Adipose tissue (tissue), 3 donors: ENCODE measurements at places on chromosomes 5 and 9. TPM values are rescaled to one million over a fixed set of nuclear protein-coding genes. Genes with fewer than 3 reads are reported as not detected.

The WHRN gene
- polyA plus RNA-seq = 7.0 TPM

The UGT3A2 gene
- polyA plus RNA-seq = not detected

The RANBP6 gene
- polyA plus RNA-seq = 7.5 TPM

The PLAC8L1 gene
- not detected for polyA plus RNA-seq

The NRARP gene
- 3.8 TPM for polyA plus RNA-seq

The HBEGF gene
- polyA plus RNA-seq = 3.5 TPM

The TLX3 gene
- polyA plus RNA-seq = not detected

The TBC1D13 gene
- 16.2 TPM for polyA plus RNA-seq

The GPR150 gene
- polyA plus RNA-seq = 0.25 TPM

The FNIP1 gene
- polyA plus RNA-seq = 5.6 TPM

The SPINK13 gene
- polyA plus RNA-seq = not detected

The RANBP17 gene
- polyA plus RNA-seq = 1.2 TPM

The LCN6 gene
- 48.0 TPM for polyA plus RNA-seq

The IFNA13 gene
- not detected for polyA plus RNA-seq

The GPR21 gene
- 0.07 TPM for polyA plus RNA-seq

The SPATA31E1 gene
- not detected for polyA plus RNA-seq

The C9orf50 gene
- polyA plus RNA-seq = not detected

The NPM1 gene
- 1,645 TPM for polyA plus RNA-seq

The CNTFR gene
- 174 TPM for polyA plus RNA-seq

The BAG1 gene
- 99.5 TPM for polyA plus RNA-seq

The TTF1 gene
- polyA plus RNA-seq = 11.3 TPM

The RAB3C gene
- polyA plus RNA-seq = 2.7 TPM

The TYRP1 gene
- not detected for polyA plus RNA-seq

The FOXD4L4 gene
- 0.22 TPM for polyA plus RNA-seq

The CER1 gene
- not detected for polyA plus RNA-seq

The CTNNA1 gene
- polyA plus RNA-seq = 74.0 TPM

The PROB1 gene
- 1.0 TPM for polyA plus RNA-seq

The TNC gene
- polyA plus RNA-seq = 1.9 TPM

The BTNL3 gene
- polyA plus RNA-seq = 0.09 TPM

The FAM221B gene
- polyA plus RNA-seq = not detected

The CD14 gene
- polyA plus RNA-seq = 162 TPM

The GPX3 gene
- 7,652 TPM for polyA plus RNA-seq

The HAVCR1 gene
- not detected for polyA plus RNA-seq

The F2RL1 gene
- polyA plus RNA-seq = 0.45 TPM

The TTC23L gene
- polyA plus RNA-seq = not detected

The SPATA31A3 gene
- polyA plus RNA-seq = not detected

The PCDHB4 gene
- polyA plus RNA-seq = 2.9 TPM
